ENCODE measurements at places on chromosomes 5 and 9.

DNA sequence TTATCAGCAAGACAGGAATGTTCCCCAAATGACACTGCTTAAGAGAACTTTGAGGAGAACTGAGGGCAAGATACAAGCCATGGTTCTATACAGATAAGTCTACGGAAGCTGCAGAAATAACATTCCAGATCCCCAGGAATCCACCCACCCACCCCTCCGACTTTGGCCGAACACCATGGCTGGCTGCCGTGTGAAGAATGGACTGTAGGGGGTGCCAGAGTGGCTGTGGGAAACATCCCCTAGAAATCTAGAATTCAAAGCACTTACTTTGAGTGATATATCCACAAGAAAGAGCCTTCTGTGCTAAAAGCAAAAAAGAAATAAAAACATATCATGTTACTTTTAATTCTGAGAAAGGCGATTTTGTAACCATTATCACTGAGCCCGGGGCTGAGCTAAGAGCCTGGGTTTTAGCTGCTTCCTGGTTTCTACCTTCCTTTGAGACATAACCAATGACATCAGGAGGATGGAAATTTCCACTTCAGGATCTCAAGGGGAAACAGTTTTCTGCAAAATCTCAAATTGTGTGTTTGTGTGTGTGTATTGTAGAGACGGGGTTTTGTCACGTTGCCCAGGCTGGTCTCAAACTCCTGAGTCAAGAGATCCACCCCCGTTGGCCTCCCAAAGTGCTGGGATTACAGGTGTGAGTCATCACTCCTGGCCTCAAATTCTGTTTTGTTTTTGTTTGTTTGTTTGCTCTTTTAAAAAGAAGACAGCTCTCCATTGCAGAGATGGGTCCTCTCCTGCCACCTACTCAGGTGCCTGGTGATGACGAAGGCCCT, 36.4 kb downstream of the GGTA1 start:
- H3K27me3 ChIP-seq, result peaks cover 29% of the 10 kb centered on the region
- H3K4me3 ChIP-seq, result no peak overlapping the region
- no peak for DNase-seq
- H3K4me1 ChIP-seq, result peaks cover 7% of the 10 kb centered on the region
- no peak overlapping the region for H3K27ac ChIP-seq
- no peaks in the 10 kb centered on the region for H3K36me3 ChIP-seq

DNA sequence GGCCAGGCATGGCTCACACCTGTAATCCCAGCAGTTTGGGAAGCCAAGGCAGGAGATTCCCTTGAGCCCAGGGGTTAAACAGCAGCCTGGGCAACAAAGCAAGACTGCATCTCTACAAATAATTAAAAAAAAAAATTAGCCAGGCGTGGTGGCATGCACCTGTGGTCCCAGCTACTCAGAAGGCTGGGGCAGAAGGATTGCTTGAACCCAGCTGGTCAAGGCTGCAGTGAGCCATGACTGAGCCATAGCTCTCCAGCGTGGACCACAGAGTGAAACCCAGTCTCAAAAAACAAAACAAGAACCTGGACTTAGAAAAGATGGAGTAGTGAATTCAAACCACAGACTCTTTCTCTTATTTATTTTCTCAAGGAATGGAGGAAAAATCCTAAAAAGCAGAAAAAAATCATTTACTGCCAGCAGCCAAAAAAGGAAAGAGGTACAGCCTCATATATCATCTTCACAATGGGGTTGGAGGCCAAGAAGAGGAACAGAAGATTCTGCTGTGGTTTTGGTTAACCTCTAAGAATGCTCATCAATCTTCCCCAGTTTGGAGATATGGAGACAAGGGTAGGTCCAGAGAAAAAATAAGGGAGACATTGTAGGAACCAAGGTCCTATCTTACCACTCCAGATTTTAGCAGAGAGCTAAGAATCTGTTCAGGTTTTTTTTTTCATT, 40.0 kb upstream of the MYO10 start:
- DNase-seq, result no peak
- H3K4me1 ChIP-seq, result no peaks in the 10 kb centered on the region
- no peaks in the 10 kb centered on the region for H3K36me3 ChIP-seq
- no peaks in the 10 kb centered on the region for H3K27me3 ChIP-seq
- no peak overlapping the region for H3K27ac ChIP-seq
- H3K4me3 ChIP-seq, result no peak overlapping the region

DNA sequence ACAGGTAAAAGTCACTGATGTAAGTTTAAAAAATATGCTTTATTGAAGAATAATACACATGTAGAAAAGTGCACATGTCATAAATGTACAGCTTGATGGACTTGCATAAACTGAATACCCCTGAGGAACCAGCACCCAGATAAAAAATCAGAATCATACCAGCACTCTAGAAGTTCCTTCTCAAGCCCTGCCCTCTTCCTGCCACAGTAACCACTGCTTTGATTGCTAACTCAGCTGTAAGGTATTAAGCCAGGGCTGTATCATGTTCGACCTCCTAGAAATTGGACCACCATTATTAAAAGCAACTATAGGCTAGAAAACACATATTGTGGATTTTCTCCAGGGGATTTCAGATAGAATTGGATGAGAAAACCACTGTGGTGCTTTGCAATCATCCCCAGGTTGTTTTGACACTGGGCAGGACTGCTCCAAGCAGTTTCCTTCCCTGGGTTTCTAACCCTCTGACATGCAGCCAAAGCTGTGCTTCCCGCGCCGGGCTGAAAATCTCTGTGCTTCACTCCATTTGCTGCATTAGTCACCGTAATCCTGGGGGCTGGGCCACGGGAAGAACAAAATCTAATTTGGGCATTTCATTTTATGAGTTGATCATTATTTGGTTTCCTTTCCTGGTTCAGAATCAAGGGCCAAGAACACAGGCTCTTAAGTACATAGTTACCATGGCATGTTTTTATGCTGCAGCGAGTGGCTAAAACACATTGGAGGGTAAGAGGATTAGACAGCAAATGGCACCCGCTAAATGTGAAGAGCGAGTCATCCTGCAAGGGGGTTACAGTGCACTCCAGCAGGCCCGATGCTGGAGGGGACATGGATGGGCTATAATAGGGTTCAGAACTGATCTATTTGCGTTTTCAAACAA, 139.4 kb upstream of the IL12B start:
- no peak overlapping the region for H3K27ac ChIP-seq
- no peaks in the 10 kb centered on the region for H3K36me3 ChIP-seq
- peaks cover 21% of the 10 kb centered on the region for H3K4me1 ChIP-seq
- H3K27me3 ChIP-seq, result peaks cover 26% of the 10 kb centered on the region
- DNase-seq, result no peak
- H3K4me3 ChIP-seq, result peak overlapping the region; percentile 3

DNA sequence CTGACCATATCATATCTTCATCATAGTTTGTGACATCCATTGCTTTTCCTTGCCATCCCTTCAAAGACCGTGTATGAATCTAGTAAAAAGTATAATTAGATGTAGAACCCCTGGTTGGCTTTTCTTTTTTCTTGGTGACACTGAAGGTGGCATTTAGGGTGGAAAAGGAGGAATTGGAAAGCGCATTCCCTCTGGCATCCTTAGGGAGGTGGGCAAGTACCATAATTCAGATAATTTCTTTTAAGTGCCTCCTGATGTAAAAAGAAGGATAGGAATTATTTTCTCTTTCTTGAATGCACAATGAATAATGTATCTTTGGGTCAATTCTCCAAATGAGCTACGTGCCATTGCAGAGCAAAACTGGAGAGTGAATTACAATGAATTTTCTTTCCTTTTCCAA, 73.2 kb upstream of the SMARCA2 start:
- no peak overlapping the region for H3K4me3 ChIP-seq
- no peak for DNase-seq
- H3K36me3 ChIP-seq, result no peaks in the 10 kb centered on the region
- no peaks in the 10 kb centered on the region for H3K4me1 ChIP-seq
- no peak overlapping the region for H3K27ac ChIP-seq
- H3K27me3 ChIP-seq, result no peaks in the 10 kb centered on the region

- peaks cover 19% of the 10 kb centered on the region for H3K4me1 ChIP-seq
- peaks cover 2% of the 10 kb centered on the region for H3K27me3 ChIP-seq
- H3K36me3 ChIP-seq, result peaks cover 19% of the 10 kb centered on the region
- H3K4me3 ChIP-seq, result no peak overlapping the region
- H3K27ac ChIP-seq, result no peak overlapping the region
Observed at GRCh38 chr9:94801234-94801633, 74.7 kb downstream of the AOPEP start.

DNA sequence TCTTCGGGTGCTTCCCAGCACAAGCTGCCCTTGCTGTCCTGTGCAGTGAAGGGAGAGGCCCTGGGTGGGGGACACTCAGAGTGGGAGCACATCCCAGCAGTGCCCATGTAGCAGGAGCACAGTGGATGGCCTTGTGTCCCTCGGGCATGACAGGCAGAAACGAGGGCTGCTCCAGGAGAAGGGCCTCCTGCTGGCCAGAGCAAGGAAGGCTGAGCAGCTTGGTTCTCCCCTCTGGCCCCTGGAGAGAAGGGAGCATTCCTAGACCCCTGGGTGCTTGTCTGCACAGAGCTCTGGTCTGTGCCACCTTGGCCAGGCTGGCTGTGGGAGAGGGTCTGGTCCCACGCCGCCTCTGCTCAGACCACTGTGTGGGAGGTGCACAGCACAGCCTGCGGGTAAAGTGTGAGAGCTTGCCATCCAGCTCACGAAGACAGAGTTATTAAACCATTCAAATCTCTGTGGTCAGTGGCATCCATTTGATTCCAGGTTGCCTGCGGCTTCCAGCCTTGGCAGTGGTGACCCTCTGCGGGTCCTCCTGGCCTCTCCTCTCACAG, 18.3 kb downstream of the FBXW5 start:
- H3K27me3 ChIP-seq, result no peaks in the 10 kb centered on the region
- peaks cover 23% of the 10 kb centered on the region for H3K36me3 ChIP-seq
- no peak for DNase-seq
- no peak overlapping the region for H3K27ac ChIP-seq
- H3K4me1 ChIP-seq, result no peaks in the 10 kb centered on the region
- no peak overlapping the region for H3K4me3 ChIP-seq

GRCh38 chr9:104843644-104844240, 79.8 kb downstream of the NIPSNAP3B start:
- H3K36me3 ChIP-seq, result no peaks in the 10 kb centered on the region
- H3K27me3 ChIP-seq, result peaks cover 4% of the 10 kb centered on the region
- H3K27ac ChIP-seq, result no peak overlapping the region
- no peak overlapping the region for H3K4me3 ChIP-seq
- H3K4me1 ChIP-seq, result no peaks in the 10 kb centered on the region
- no peak for DNase-seq

- no peaks in the 10 kb centered on the region for H3K27me3 ChIP-seq
- no peak for DNase-seq
- no peak overlapping the region for H3K27ac ChIP-seq
- H3K4me1 ChIP-seq, result peaks cover 2% of the 10 kb centered on the region
- peaks cover 54% of the 10 kb centered on the region for H3K36me3 ChIP-seq
Observed at GRCh38 chr9:113176803-113177202, 26.0 kb downstream of the SLC31A2 start.

- H3K27ac ChIP-seq, result no peak overlapping the region
- peaks cover under 1% of the 10 kb centered on the region for H3K36me3 ChIP-seq
- no peak for DNase-seq
- peaks cover 10% of the 10 kb centered on the region for H3K4me1 ChIP-seq
- no peak overlapping the region for H3K4me3 ChIP-seq
Observed at GRCh38 chr5:111200828-111201227, 23.4 kb upstream of the CAMK4 start.

- no peak overlapping the region for H3K27ac ChIP-seq
- DNase-seq, result no peak
- no peak overlapping the region for H3K4me3 ChIP-seq
- no peaks in the 10 kb centered on the region for H3K36me3 ChIP-seq
- H3K4me1 ChIP-seq, result no peaks in the 10 kb centered on the region
- H3K27me3 ChIP-seq, result peaks cover 13% of the 10 kb centered on the region
Observed at GRCh38 chr9:126507318-126508109, 106.2 kb upstream of the LMX1B start.

DNA sequence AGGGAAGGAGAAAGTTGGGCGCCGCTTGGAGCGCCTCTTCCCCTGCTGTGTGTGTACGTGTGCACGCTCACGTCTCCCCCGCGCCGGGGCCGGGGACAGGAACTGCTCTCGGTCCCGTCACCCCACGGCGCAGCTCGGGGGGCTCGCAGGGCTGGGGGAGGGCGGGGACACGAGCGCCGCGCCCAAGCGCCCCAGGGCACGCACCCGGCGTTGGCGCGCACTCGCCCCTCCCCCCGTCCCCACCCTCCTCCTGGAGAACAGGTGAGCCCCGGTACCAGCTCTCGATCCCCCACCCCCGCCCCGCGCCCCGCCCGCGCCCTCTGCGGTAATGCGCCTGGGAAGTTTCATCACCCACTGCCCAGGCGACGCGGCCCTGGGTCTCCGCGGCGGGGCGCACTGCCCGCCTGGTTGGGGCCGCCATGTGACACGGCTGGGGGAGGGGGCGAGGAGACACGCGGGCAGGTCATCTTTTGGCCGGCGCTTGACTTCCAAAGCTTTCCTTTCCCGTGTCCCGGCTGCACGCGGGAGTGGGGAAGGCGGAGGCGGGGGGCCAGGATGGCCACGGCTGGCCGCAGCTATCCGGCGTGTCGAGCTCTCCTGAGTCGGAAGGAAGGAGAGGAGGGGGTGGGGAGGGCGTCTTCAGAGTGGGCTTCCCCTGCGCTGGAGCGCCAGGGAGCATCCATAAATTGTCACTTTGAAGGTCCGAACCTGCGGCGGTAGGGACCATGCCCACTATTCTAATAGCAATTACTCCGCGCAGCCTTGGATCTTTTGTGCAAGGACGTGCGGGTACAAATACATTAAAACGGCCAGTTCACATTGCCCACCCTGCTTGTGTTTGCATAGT, 1.5 kb upstream of the STC2 start:
- peak overlapping the region; percentile 96 for H3K4me3 ChIP-seq
- peaks cover 21% of the 10 kb centered on the region for H3K27me3 ChIP-seq
- DNase-seq, result peak; percentile 72
- H3K27ac ChIP-seq, result peak overlapping the region; percentile 93
- H3K4me1 ChIP-seq, result peaks cover 38% of the 10 kb centered on the region

GRCh38 chr9:134217431-134218210, 53.3 kb upstream of the RNU6ATAC start:
- H3K36me3 ChIP-seq, result no peaks in the 10 kb centered on the region
- no peak for DNase-seq
- no peaks in the 10 kb centered on the region for H3K27me3 ChIP-seq
- H3K4me1 ChIP-seq, result no peaks in the 10 kb centered on the region

GRCh38 chr9:91659529-91660495, 236.2 kb upstream of the NFIL3 start:
- no peaks in the 10 kb centered on the region for H3K36me3 ChIP-seq
- no peak overlapping the region for H3K27ac ChIP-seq
- no peaks in the 10 kb centered on the region for H3K4me1 ChIP-seq
- H3K27me3 ChIP-seq, result peaks cover 10% of the 10 kb centered on the region

GRCh38 chr5:127934791-127935256, 148.7 kb upstream of the SLC12A2 start:
- peaks cover 3% of the 10 kb centered on the region for H3K4me1 ChIP-seq
- no peaks in the 10 kb centered on the region for H3K36me3 ChIP-seq
- no peak overlapping the region for H3K4me3 ChIP-seq
- DNase-seq, result no peak
- H3K27me3 ChIP-seq, result no peaks in the 10 kb centered on the region

DNA sequence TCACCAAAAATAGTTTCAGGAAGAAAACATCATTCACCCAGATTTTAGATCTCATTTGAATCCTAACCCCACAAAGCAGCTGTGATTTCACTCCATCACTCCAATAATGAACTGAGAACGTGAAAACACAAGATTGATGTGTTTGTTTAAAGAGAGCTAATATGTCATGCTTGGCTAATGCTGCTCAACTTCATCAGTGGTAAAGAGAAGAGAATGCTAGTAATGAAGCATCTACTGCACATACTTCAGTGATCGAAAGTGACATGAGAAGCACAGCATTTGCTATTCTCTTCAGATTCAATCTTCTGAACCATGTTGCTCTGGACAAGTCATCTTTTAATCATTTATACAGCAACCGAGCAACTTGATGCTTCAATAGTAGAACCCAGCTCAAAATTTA, 874.7 kb downstream of the EFNA5 start:
- DNase-seq, result no peak
- no peak overlapping the region for H3K27ac ChIP-seq
- H3K4me1 ChIP-seq, result no peaks in the 10 kb centered on the region
- no peaks in the 10 kb centered on the region for H3K27me3 ChIP-seq
- no peaks in the 10 kb centered on the region for H3K36me3 ChIP-seq

Data from activated naive CD8-positive, alpha-beta T cell treated with anti-CD3 and anti-CD28 coated beads, Interleukin-2, amount 10 ng/mL, durations not matched to agents 7 days and 5 days (primary cell).